ENCODE measurements at places on chromosomes 1 and 21.

- DNase-seq = no peak
Observed at GRCh38 chr1:156245451-156246232, 2.2 kb downstream of the PAQR6 start.

DNA sequence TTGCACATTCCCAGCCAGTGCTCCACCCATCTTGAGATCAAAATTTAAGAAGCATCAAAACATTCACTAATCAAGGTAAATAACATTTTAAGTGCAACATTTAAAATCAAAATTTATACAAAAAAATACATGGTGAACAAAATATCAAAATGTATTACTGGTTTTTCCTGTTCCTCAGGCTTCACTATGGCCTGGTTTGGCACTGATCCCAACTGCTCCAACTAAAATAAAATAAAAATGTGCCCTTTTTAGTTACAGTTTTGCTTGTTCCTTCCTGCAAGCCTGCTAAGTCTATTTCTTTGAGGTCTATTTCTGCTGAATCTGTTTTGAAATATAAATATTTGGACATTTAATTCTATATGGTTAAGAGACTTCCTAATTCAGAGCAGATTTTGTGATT lies 54.9 kb downstream of the ADAMTS1 start:
- no peak for DNase-seq

DNA sequence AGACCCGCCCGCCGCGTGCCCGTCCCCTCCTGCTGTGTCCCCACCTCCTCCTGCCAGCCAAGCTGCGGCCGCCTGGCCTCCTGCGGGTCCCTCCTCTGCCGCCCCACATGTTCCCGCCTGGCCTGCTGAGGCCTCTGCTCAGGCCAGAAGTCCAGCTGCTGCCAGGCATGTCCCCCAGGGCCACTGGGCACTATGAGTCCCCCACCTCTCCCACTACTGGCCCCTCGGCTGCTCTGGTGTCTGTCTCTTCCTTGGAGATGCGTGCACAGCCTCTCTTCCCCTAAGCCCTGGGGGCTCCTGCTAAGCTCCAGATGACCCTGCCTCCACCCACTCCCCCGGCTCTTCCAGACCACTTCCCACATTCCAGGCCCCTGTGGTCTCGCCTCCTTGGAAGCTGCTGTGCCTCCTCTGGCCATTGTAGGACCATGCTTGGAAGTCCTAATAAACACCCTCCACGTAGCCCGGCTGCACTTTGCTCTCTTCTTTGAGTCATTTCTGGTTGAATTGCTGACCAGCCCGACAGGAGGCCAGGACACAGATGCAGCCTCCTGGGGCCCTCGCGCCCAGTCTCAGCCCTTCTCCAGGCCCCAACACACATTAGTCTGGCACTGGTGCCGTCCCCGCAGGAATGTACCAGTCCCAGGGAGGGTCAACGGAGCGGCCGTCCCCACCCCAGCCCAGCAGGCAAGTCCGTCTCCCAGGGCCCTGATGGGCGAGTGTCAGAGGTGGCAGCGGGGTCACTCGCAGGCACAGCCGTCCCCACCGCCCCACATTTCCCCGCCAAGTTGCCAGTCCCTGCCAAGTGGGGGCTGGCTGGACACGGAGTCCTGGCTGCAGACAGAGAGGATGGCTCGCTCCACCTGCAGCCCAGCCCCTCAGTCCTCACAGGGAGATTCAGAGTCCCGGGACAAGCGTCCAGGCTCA lies 1.1 kb downstream of the KRTAP10-12 start:
- no peak for DNase-seq

- no peak for DNase-seq
Observed at GRCh38 chr1:172145231-172145651, 275.2 kb upstream of the C1orf105 start.

GRCh38 chr1:1348420-1349255 lies 580 bp downstream of the DVL1 start:
- DNase-seq = no peak

GRCh38 chr21:33948096-33948950 lies 32.7 kb upstream of the ATP5PO start:
- DNase-seq = peak; percentile 63

DNA sequence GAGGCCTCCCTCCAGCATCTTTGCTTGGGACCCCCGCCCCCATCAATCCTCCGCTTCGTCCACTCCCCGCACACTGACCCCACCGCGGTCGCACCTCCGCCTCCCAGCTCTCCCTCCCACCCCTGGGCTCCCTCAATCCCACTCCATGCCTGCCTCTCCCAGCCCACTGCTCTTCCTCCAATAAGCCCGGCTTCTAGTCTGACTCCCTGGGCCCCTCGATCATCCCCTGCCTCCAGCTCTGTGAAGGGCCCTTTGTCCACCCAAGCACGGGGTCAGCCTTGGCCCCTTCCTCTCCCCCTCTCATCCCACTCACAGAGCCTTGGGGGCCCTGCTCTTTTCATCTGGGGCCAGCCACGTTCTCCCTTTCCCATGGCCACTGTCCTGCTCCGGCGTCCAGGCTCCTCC lies 1.5 kb upstream of the TMEM200B start:
- no peak for DNase-seq

DNA sequence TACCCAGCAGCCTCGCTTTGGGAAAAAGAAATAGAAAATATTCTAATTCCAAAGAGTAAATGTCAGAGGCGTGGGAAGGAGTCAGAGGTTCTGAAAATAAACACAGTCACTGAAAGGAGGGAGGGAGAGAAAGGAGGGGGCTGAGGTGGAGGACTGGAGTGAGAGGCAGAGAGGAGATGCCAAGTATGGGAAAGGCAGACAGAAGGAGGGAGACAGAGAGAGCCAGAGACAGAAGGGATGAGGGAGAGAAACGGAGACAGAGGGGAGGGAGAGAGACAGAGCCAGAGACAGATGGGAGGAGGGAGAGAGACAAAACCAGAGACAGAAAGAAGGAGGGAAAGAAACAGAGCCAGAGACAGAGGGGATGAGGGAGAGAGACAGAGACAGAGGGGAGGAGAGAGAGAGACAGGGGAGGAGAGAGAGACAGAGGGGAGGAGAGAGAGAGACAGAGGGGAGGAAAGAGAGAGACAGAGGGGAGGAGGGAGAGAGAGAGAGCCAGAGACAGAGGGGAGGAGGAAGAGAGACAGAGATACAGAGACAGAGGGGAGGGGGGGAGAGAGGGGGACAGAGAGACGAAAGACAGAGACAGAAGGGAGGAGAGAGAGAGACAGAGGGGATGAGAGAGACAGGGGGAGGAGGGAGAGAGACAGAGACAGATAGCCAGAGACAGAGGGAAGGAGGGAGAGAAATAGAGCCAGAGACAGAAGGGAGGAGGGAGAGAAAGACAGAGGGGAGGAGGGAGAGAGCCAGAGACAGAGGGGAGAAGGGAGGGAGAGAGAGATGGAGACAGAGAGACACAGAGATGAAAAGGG lies 525.5 kb downstream of the MATN1 start:
- DNase-seq = no peak

- DNase-seq = no peak
Observed at GRCh38 chr1:154348429-154349076, 23.2 kb downstream of the ATP8B2 start.

GRCh38 chr1:5937373-5937857 lies 54.8 kb downstream of the NPHP4 start:
- no peak for DNase-seq

DNA sequence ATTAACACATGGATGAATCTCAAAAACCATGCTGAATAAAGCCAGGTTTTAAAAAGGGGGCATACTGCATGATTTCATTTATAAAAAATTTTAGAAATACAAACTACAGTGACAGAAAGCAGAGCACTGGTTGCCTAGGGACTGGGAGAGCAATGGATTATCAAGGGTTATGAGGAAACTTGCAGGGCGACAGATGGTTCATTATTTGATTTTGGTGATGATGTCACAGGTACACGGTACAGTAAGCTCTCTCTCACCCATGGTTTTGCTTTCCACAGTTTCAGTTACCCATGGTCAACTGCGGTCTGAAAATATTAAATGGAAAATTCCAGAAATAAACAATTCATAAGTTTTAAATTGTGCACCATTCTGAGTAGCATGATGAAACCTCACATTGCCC lies 14.1 kb downstream of the VAMP4 start:
- DNase-seq = no peak

DNA sequence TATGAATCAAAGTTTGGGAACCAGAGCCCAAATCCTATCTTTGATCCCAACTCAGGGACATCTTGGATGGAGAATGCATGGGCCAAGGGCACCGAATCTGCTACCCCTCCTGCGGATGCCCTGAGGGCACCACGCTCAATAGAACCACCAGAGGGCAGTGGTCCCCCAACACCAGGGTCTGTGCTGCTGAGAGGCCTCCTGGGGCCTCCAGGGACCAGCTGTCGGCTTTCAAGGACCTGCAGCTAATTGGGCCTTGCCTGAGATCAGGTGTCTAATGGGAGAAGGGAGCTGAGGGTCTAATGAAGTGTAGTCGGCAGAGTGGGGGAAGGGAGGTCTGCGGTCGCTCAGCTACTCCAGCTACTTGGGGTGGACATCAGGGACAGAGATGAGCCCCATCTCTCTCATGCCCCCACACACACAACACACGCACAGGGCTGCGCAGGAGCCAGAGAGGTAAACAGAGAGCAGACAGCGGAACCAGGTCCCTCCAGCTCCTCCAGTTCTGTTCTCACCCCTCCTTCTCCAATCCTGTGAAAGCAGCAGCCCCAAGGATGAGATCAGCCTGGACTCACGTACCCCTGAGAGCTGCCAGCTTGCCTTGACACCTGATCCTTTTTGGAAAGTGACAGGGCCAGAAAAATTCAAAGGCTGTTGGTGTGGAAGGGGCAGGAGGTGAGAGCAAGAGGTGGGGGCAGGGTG lies 34.9 kb upstream of the PPP1R15B start:
- peak; percentile 49 for DNase-seq

DNA sequence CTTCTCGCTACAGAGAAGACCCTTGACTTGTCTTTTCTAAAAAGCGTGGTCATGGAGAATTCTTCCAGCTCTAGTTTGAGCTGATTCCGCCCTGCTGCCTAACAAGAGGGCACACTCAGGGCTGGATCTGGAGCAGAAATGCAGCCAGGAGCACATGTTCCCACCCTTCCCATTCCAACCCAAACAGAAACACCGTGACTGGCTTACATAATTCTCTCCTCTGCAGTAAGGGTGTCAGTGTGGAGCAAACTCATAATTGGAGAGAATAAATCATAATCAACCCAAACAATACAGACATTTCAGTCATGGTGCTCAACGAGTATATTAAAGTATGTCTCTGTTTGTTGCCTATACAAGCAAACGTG lies 34.5 kb downstream of the CTNNBIP1 start:
- DNase-seq = no peak

GRCh38 chr1:23120383-23120782 lies 48.3 kb downstream of the LUZP1 start:
- DNase-seq = no peak

DNA sequence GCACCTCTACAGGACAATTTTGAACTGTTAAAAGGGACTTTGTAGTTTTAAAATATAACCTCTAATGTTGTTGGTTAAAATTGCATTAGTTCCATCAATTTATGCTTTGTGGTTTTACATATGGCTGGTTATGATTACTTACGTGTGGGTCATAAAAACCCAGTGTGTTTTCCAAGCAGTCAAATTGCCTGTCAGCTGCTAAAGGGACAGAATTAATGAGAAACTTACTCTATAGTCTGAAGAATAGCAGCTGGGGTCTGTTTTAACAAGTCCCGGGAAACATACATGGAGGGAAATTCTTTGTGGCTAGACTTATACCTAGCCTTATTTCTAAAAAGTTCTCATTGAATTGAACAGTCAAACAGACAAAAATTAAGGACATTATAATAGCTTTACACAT lies 820.9 kb upstream of the ADGRL4 start:
- no peak for DNase-seq

DNA sequence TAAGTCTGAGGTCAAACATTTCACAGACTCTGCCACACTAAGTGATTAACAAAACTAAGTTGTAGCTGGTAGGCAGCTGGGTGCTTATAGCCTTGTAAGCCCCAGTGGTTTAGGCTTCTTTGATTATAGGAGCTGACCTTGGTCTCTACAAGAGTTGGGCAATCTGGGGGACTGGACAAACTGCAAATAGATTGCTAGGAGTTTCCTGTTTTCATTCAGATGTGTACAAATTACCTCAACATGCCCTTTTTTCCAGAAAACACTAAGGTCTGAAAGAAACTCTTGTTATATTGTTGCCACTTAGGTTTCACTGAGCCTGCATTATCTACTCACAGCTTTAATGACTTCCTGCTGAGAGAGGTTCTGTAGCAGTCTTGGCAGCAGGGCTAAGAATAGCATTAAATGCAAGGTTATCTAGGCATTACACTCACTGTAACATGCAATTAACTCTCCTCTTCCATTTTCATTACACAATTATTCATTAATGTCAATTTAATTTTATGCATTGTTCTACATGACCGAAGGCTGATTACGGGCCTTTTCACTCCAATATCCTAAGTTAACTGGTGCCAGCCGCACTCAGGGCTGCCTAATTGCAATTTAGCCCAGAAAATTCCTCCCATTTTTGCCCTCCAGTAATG lies 314.0 kb downstream of the LMO4 start:
- DNase-seq = no peak

GRCh38 chr1:99758073-99758511 lies 8.3 kb downstream of the FRRS1 start:
- DNase-seq = no peak

- DNase-seq = no peak
Observed at GRCh38 chr1:204442376-204443259, 31.0 kb upstream of the PPP1R15B start.

DNA sequence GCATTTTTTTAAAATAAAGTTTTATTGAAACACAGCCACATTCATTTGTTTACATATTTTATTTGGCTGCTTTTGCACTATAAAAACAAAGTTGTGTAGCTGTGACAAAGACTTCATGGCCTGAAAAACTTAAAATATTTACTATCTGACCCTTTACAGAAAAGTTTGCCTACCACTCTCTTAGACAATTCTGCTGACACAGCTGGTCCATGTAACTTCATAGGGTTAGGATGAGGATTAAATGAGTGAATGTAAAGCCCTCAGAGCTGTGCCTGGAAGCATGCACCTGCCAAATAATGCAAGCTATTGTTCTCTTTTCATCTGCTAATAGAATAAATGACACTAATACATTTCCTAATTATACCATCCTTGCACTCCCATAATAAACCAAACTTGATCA lies 67.7 kb downstream of the FCRL5 start:
- DNase-seq = no peak

DNA sequence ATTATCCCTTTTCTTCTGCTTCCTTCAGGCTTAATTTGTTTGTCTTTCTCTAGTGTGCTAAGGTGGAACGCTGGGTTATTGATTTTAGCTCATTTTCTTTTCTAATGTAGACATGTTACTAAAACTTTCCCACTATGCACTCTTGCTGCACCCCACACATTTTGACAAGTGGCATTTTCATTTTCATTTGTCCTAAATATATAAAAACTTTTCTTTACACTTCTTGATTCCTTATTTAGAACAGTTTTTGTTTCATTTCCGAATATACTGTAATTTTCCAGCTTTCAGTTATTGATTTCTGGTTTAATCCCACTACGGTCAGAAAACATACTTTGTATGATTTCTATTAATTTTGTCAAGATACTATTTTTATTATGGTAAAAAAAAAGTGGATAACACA lies 25.3 kb downstream of the SH3BP5L start:
- DNase-seq = no peak

Data from stimulated activated CD8-positive, alpha-beta memory T cell treated with anti-CD3 and anti-CD28 coated beads, Interleukin-12 subunit alpha, Interleukin-12 subunit beta, amount 100 ng/mL, for 4 hours (primary cell).